Choroid plexus epithelial cell (primary cell): ENCODE measurements at places on chromosomes 2 and 18.

DNA sequence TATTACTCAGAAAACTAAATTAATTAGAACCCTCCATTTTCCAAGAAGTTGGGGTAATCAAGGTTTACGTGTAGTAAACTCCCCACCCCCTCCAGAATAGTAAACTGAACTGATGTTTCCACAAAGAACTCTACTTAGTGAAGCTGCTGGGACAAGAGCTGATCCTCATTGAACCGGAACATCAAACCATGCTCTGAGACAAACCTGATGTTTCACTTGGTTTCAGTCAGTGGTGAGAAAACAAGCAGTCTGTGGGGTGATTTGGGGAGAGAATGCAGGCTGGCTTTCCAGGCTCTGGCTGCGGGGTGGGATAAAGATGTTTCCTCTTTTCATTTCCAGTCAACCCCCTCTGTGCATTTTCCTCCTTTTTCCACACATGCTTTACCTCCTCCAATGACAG, 38.2 kb downstream of the CELF4 start:
- DNase-seq: no peak

GRCh38 chr2:226643946-226644282, 155.7 kb downstream of the IRS1 start:
- no peak for DNase-seq

- DNase-seq: no peak
These were observed 1012.8 kb upstream of the GYPC start for GRCh38 chr2:125643128-125643527.

DNA sequence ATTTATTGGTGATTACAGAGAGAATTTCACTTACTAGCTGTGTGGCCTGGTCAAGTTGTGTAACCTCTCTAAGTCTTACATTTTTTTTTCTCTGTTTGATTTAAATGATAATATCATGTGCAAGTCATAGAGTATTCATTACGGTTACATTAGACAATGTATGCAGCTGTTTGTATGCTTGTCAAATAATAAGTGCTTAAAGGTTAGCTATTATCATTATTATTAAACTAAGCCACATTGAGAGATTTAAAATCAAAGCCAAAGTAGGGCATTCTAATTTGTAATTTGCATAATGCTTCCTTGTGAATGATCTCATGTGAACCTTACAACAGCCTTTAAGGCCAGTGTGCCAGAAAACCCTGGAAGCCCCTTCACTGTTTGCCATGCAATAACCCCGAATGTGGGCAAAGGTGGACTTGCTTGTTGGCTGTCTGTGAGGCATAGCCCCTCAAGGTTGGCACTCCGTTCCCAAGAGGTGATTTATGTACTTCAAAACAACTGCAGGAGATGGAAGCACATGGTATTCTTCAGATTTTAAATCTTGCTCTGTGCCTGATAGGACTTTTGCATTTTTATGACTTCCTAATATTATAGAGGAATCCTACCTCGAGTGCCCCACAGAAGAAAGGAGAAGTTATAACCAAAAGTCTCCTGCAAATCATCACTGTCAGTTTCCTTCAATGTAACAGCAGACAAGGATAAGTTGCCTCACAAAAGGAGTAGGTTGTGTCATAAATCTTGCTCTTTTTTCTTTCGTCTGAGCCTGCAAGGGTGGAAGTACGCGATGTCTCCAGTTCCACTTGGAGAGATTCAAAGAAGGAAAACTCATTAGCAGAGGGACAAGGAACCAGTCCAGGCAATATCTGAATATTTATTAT, 272.0 kb downstream of the TGIF1 start:
- DNase-seq: no peak

DNA sequence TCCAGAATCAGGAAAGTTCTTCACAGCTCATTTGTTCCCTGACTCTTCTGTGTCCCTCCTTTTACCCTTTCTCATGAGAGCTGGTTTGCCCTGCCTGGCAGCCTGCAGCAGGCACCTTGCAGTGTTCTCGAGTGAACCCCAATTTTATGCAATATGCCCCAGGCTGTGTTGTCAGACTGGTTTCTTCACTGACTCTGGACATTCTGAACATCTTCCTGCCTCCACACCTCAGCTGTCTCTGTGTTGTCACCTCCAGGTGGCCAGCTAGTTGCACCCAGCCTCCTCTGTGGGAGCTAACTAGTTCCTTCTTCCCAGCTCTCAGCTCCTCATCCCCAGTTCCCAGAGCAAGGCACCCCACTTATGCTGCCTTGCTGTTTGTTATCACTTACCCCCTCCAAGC, 5.5 kb downstream of the SETBP1 start:
- no peak for DNase-seq

- DNase-seq: peak; percentile 63
These were observed 45.9 kb upstream of the ITGA4 start for GRCh38 chr2:181411105-181411849.

- DNase-seq: peak; percentile 73
These were observed 76.2 kb downstream of the MAP3K20 start for GRCh38 chr2:173151671-173152401.

- DNase-seq: peak; percentile 17
These were observed 259.6 kb upstream of the PIK3C3 start for GRCh38 chr18:41695441-41695840.

GRCh38 chr2:72722492-72723070, 103.3 kb downstream of the EXOC6B start:
- DNase-seq: peak; percentile 60

DNA sequence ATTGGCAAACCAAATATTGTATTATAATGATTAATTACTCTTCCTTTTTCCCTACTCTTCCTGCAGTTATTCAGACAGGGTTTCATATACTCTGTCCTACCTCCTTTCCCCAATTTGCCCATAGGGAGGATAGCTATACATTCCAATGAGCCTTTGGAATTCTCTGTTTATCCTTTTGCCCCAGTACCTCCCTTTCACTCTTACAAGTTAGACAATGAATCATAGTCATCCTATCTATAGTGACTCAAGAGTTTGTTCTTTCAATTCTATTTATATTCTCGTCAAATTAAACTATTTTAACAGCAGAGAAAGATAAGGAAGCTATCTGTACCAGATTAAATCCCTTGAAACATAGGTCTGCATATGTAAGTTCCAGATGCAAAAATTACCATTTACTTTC, 437.5 kb downstream of the NR4A2 start:
- DNase-seq: no peak

GRCh38 chr2:131029812-131030211, 63.4 kb downstream of the FAM168B start:
- DNase-seq: no peak

DNA sequence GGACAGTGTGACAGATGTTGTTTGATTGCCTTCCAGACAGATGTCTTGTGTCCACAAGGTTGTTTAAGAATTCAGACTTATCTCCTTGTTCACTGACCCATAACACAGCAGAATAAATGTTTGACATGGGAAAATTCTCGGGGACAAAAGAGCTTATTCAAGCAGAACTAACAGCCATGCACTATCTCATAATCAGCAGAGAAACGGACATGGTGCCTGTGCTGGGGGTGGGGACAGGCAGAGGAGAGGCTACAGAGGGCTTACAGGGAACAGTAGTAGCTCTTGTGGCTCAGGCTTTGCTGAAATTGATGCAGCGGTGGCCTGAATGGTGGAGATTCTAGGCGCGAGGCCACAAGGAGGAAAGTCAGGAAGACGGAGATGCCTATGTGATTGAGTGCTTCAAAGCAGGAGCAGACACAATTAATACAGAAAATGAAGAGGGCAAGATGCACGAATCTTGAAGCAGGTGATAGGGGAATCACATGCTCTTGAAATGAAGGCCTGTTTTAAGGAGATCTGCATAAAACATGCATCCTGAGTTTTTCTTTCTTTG, 62.0 kb upstream of the CAB39 start:
- DNase-seq: no peak

GRCh38 chr2:134217924-134218323, 35.9 kb upstream of the MGAT5 start:
- no peak for DNase-seq

DNA sequence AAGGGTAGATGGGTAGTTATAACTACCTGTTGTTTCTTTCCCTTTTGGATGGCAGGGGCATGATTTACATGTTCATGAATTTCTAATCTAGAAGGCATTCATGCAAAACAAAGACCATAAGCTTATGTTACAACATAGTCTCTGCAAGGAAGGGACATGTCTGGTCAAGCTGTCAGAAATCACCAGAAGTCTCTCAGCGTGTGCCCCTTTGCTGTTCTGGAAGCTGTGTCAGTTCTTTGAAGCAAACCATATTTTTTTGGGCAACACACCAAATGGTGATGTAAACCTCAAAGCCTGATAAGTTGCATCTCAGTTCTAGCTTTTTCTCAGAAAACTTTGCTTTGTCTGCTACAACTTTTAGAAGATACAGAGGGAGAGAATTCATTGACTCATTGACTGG, 173.5 kb upstream of the CTAGE1 start:
- DNase-seq: peak; percentile 95

DNA sequence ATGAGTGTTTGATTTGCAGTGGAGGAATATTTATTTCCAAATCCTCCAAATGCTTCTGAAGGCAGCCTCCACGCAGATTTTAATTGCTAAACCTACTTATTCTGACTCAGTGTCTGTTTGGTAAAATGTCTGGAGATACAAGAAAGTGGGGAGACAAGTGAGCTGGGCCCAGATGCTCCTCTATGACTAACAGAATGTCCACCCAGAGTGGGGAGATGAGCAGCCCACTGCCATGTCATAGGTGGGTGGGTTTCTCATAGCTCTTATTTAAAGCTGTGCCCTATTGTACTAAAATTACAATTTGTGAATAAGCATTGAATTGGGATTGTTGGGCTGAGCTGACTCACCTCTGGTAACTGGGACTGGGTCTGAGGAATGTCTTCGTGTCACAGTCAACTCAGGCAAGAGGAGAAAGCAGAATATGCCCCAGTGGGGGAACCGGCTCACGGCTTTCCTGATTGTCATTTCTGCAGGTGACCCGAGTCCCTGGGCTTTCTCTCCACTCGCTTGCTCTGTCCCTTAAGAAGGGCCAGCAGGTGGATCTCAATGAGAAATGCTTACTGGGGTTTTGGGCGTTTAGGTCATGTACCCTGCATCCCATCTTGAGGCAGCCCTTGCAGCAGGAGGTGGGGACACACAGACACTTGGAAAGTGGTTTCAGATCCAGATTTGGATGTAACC, 116.3 kb upstream of the SPRED2 start:
- no peak for DNase-seq

GRCh38 chr2:84899304-84900204, 5.9 kb upstream of the TMSB10 start:
- no peak for DNase-seq

DNA sequence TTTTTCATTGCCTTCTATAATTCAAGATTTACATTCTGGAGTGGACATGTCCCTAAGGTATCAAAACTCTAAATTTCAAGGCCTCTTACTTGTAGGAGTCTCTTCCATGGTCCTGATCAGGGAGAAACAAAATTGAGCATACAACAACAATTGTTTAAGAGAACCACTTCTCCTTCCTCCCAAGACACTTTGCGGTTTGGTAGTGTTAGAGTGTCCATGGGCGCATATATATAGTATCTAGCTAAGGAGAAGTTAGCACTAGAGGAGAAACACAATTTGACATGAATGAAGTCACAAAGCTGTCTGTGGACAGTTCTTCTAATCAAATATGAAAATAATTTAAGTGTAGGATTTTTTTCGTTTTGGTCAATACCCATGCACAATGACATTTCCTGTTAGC, 349.1 kb upstream of the MAP2 start:
- DNase-seq: no peak

- no peak for DNase-seq
These were observed 102.5 kb downstream of the FIGN start for GRCh38 chr2:163633291-163633690.

DNA sequence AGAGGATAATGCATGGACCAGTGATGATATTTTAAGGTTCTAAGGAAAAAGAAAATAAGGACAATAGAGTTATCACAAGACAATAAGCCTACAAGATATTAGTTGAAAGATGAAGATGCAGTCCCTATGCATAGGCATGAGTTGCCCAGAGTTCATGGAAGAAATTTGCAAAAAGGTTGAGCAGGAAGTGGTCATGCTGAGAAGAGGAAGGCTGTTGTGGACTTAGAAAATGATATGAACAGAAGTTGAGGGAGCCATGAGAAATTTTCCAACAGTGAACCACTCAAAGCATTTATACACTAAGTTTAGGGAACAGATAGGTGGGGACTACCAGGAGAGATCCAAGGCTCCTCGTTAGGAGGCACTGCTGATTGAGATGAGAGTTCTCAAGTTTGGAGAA, 3.5 kb downstream of the OSBPL6 start:
- peak; percentile 31 for DNase-seq

DNA sequence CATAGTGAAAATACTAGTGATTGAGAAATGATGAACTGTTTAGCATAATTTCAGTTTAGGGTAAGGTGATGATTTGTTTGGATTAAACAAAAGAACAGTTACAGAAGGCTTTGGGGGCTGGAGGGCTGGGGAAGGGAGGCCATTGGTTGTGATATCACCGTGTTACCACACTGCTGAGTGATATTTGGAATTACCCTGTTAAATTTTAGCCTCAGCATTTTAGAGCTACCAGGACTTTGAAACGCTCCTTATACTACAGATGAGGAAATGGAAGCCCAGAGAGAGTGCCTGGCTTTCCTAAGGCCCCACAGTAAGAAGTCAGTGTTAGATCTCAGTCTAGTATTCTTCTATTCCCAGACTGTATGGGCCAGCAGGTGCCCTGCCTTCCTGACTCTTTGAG, 15.6 kb downstream of the ARHGEF33 start:
- no peak for DNase-seq

GRCh38 chr18:12820506-12820905, 63.5 kb downstream of the PTPN2 start:
- DNase-seq: no peak

DNA sequence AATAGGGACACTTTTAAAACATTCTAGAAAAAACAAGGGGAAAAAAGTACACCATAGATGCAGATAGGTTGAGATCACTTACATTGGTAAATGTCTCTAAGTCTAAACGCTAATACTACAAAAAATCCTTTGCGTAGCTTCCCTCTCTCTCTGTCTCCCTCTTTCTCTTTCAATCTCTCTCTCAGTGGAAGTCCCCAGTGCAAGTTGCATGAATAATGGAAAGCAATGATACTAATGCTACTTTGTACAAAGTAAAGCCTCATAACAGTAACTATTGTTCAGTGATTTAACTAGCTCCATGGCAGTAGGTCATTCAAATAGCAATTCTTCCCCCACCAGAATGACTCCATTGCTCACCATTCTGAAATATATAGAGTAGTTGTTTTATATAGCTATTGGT, 12.8 kb downstream of the MEIS1 start:
- DNase-seq: no peak

DNA sequence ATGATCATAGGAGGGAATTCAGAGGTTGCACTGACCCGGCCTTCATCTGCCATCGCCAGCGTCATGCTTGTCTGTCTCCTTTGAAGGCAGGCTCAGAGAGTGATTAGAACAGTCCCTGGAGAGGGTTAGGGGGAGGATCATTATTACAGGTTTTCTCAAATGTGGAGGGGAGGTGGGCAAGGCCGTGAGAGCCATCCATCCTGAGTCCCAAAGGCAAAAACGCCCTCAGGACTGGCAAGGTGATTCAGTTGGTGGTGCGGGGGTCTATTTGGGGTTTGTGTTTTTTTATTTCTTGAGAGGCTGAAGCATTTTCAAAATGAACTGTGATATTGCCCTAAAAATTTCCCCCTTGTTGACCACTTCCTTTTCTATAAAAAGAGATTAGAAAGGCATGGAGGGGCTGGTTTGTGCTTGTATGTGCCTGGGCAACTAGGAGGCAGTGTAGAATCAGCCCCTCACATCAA, 39.3 kb upstream of the GYPC start:
- no peak for DNase-seq
